ENCODE measurements at places on chromosomes 7 and 10. TPM values are rescaled to one million over a fixed set of nuclear protein-coding genes. Genes with fewer than 3 reads are reported as not detected.

DNA sequence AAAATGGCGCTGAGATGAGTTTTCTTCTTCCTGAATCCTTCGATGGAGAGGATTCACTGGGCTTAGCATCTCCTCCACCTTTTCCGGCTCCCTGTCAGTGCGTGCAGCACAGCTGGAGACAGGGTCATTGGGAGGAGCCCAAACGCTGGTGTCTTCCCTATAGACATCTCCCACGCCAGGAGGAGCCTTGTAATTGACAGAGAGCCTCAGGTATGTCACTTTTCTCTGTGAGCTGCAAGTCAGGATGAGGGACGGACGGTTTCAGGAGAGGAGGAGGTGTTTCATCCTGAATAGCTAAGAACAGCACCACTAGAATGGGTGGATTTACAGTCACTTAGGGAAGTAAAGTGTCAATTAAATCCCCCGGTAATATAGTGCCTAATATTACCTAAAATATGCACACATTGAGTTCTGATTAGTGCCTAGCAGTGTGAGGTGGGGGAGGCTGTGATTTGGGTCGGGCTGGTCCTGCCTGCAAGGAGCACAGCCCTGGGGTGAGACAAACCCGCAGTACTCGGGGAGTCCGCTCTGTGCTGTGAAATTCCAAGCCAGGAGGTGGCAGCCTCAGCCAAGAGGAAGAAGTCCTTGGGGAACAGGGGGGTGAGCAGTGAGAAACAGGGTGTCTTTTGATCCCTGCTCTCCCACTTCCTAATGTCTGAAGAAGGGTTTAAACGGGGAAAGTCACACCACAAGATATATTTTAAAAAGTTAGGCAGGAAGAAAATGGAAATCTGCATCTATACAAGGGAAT lies 28.2 kb downstream of the IL15RA start:
- peak; percentile 66 for DNase-seq
- peaks cover 7% of the 10 kb centered on the region for H3K4me1 ChIP-seq
- H3K27ac ChIP-seq = no peak overlapping the region
- H3K27me3 ChIP-seq = no peaks in the 10 kb centered on the region

DNA sequence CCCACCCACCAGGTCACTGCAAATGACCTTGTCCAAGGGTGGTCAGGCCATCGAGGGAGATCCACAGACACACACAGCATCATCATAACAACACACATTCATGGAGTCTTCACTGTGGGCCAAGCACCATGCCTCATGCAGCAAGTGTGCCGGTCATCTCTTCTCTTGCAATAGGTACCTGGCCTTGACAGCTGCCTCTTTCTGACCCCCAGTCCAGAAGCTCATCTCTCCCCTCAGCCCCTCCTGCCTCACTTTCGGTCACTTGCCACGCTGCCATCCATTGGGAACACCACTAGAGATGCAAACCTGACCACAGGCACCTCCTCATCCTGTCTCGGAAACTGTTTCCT lies 75.9 kb downstream of the OAT start:
- H3K4me1 ChIP-seq = peaks cover 2% of the 10 kb centered on the region
- H3K36me3 ChIP-seq = no peaks in the 10 kb centered on the region
- H3K27me3 ChIP-seq = no peaks in the 10 kb centered on the region
- H3K27ac ChIP-seq = peak overlapping the region; percentile 55
- H3K4me3 ChIP-seq = no peak overlapping the region
- no peak for DNase-seq

- DNase-seq = no peak
- no peak overlapping the region for H3K4me3 ChIP-seq
- no peaks in the 10 kb centered on the region for H3K36me3 ChIP-seq
- no peaks in the 10 kb centered on the region for H3K27me3 ChIP-seq
- peak overlapping the region; percentile 38 for H3K27ac ChIP-seq
Observed at GRCh38 chr7:44897309-44897708, 12.0 kb upstream of the PURB start.

GRCh38 chr7:10571759-10572158 lies 401.9 kb upstream of the PHF14 start:
- no peak for DNase-seq
- H3K4me1 ChIP-seq = no peaks in the 10 kb centered on the region
- no peak overlapping the region for H3K27ac ChIP-seq
- H3K36me3 ChIP-seq = no peaks in the 10 kb centered on the region

DNA sequence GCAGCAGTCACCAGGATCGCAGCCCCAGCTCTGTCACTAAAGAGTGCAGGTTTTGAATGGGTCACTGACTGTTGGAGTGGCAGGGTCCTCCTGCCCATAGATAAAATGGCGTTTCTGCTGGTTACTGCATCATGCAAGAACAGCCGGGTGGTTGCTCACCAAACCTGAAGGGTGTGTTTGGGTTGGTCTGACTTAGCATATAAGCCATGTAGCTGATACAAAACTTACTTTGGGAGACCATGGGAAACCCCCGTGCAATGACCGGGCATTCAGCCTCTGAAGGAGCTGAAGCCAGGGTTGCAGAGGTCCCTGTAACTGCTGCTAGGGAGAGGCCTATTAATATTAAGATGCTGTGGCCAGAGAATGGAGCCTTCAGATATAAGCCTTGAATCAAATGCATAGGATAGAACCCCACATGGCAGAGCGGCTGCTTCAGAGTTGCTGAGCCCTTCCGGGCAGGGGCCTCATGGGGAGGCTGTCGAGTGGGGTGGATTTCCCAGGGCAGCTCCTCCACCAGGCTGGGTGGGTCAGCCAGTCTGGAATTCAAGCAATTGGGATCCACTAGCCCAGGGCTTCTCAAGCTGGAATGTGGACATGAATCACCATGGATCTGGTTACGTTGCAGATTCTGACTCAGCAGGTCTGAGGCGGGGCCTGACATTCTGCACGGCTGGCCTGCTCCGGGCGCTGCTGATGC lies 70.9 kb upstream of the CTBP2 start:
- H3K27me3 ChIP-seq = peaks cover 11% of the 10 kb centered on the region
- H3K4me1 ChIP-seq = no peaks in the 10 kb centered on the region
- DNase-seq = no peak
- no peaks in the 10 kb centered on the region for H3K36me3 ChIP-seq

GRCh38 chr10:86684331-86685097 lies 16.2 kb downstream of the LDB3 start:
- H3K36me3 ChIP-seq = no peaks in the 10 kb centered on the region
- H3K4me1 ChIP-seq = no peaks in the 10 kb centered on the region
- DNase-seq = peak; percentile 14
- no peak overlapping the region for H3K4me3 ChIP-seq

DNA sequence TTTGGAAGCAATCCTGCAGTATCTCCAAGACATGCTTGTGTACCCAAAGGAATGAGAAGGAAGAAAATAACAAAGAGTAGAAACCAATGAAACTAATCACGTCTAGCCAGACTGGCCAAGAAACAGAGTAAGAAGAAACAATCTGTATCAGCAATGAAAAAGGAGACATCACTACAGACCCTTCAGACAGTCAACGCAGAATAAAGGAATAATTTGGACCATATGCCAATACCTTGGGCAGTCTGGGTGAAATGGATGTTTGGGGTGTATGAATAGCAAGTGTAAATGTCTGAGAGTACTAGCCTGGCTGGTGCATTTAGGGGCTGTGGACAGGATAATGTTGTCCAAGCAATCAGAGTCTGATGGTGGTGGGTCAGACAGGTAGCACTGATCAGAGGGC lies 61.1 kb downstream of the SLC29A4 start:
- no peak overlapping the region for H3K27ac ChIP-seq
- peaks cover 6% of the 10 kb centered on the region for H3K4me1 ChIP-seq
- H3K4me3 ChIP-seq = no peak overlapping the region
- no peaks in the 10 kb centered on the region for H3K27me3 ChIP-seq

- DNase-seq = peak; percentile 33
- peak overlapping the region; percentile 43 for H3K4me3 ChIP-seq
- no peaks in the 10 kb centered on the region for H3K36me3 ChIP-seq
- H3K27ac ChIP-seq = no peak overlapping the region
- H3K27me3 ChIP-seq = peaks cover 61% of the 10 kb centered on the region
- H3K4me1 ChIP-seq = peaks cover 9% of the 10 kb centered on the region
Observed at GRCh38 chr10:111077785-111078504, 1.1 kb downstream of the ADRA2A start.

GRCh38 chr7:28955718-28956607 lies 2.2 kb downstream of the TRIL start:
- no peak overlapping the region for H3K27ac ChIP-seq
- peak; percentile 67 for DNase-seq
- peaks cover 53% of the 10 kb centered on the region for H3K27me3 ChIP-seq
- peak overlapping the region; percentile 24 for H3K4me3 ChIP-seq

- DNase-seq = no peak
- no peaks in the 10 kb centered on the region for H3K27me3 ChIP-seq
- peaks cover 56% of the 10 kb centered on the region for H3K36me3 ChIP-seq
- no peak overlapping the region for H3K4me3 ChIP-seq
Observed at GRCh38 chr10:62177111-62177510, 91.5 kb downstream of the RTKN2 start.

GRCh38 chr10:96703358-96703757 lies 17.0 kb downstream of the PIK3AP1 start:
- H3K36me3 ChIP-seq = no peaks in the 10 kb centered on the region
- H3K27me3 ChIP-seq = no peaks in the 10 kb centered on the region
- no peaks in the 10 kb centered on the region for H3K4me1 ChIP-seq
- no peak overlapping the region for H3K4me3 ChIP-seq

DNA sequence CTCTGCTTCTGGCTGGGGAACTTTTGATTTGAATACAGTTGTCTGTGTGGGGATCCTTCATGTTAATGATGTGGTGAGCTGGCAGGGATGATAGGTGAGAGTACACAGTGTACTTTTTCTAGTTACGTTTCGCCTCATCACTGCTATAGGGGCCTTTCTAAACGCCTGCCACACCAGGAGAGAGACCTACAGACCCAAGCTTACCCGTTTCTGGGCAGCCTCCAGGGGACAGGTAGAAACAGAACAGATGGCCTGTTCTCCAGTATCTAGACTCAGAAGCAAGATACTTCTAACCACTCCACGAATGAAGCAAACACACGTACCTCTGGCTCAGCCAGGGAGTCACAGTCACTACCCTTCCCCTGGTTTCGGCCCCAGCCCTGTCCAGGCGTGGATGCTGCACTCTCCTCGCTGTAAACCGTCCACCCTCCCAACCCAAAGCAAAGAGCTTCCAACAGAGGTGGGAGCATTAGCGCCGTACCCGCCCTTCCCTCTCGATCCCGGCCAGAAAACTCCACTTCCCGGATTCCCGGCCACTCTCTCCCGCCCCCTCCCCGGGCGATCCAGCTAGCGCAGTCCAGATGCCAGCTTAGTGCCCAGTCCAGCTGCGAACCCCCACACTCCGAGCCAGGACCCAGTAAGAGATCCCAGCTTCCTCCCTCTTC lies 1.2 kb downstream of the CCDC6 start:
- peaks cover 37% of the 10 kb centered on the region for H3K36me3 ChIP-seq
- H3K4me1 ChIP-seq = peaks cover 75% of the 10 kb centered on the region
- H3K27ac ChIP-seq = peak overlapping the region; percentile 99
- H3K27me3 ChIP-seq = no peaks in the 10 kb centered on the region
- DNase-seq = peak; percentile 79
- H3K4me3 ChIP-seq = peak overlapping the region; percentile 97

DNA sequence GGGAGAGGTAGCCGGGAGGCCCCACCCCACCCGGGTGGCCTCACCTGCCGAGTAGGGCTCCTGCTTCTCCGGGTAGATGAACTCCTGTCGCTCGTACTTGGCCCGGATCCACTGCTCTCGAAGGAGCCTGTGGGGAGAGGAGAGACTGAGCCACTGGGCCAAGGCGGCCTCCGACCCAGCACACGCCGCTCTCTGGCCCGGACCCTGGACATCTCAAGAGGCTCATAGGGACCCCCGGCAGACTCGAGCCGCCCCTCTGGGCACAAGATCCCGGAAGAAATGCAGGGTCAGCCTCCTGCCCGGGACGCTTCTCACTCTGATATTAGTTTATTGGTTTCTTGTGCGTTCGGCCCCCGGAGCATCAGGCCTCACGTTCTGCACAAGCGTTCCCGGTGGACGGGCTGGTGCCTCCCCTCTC lies 34.5 kb downstream of the ADAP1 start:
- H3K27ac ChIP-seq = no peak overlapping the region
- H3K27me3 ChIP-seq = no peaks in the 10 kb centered on the region
- no peak overlapping the region for H3K4me3 ChIP-seq
- peaks cover 35% of the 10 kb centered on the region for H3K4me1 ChIP-seq
- no peaks in the 10 kb centered on the region for H3K36me3 ChIP-seq

DNA sequence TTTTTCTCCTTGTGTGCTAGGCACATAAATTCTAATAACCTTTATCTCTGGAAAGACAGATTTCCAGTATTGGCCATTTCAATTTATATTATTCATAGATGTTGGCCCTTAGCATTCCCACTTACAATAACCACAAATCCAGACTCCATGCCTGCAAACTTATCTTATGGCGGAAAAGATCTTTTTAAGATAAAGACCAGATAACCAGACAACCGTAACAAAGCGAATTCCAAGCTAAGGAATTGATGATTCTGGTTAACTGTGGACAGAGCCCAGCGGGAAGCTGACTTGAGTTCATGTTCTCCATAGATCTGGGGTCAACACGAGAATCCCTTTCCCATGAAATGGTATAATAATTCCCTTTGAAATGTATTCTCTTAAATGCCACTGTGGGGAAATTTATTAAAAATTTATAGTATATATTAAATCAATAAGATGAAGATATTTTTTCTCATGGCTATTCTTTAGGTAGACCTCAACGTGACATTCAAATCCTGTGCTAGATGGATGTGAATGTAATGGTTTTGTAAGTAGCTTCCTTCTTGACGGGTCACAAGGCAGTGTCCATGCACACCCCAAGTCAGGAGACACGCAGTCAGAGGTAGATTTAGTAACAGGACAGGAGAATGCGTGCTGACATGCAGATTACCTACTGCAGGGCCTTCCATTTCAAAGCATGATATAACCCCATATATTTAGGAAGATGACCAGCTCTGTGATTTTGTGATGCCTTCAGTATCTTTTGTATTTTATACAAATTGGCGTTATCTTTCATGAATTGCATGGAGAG lies 37.7 kb upstream of the KLF6 start:
- no peaks in the 10 kb centered on the region for H3K36me3 ChIP-seq
- H3K4me1 ChIP-seq = peaks cover 21% of the 10 kb centered on the region
- no peak overlapping the region for H3K27ac ChIP-seq
- H3K27me3 ChIP-seq = no peaks in the 10 kb centered on the region

DNA sequence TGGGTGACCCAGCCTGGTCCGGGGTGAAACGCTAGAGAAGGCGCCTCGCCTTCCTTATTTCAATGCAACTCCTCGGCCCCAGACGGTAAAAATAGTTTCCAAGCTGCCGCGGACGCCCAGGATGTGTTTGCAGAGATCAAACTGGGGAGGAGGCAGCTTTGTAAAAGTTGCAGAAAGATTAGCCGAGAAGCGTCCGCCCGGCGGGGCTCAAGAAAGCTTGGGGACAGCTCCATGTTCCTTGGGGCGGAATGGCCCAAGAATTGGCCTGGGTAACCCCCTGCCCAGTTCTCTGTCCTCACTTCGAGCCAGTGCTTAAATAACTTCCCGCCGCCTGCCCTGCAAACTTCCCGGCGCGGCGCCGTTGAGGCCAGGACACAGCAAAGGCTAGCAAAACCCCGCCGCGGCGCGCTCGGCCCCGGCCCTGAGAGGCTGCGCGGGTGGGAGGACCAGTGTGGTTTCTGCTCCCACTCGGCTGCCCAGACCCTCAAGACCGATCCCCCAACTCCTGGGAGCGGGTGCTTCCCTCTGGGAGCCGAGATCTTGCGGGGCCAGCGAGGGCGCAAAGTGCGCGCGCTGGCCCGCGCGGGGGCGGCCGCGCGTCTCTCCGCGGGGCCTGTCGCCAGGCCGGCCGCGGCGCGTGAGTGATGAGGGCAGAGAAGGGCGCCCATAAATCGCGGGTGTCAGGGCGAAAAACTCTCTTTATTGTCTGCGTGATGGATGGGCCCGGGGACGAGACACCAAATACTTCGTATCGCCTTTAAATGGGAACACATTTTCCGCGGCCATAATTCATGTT lies 6.3 kb upstream of the ZNF503 start:
- H3K36me3 ChIP-seq = no peaks in the 10 kb centered on the region
- DNase-seq = no peak
- peaks cover 61% of the 10 kb centered on the region for H3K27me3 ChIP-seq
- H3K4me3 ChIP-seq = peak overlapping the region; percentile 64

PRPF18 gene
- total RNA-seq = 21.0 TPM

OPN4 gene
- not detected for total RNA-seq

ATAD1 gene
- total RNA-seq = 34.2 TPM

SEPHS1 gene
- 74.5 TPM for total RNA-seq

DPYSL4 gene
- 15.0 TPM for total RNA-seq
